Right cardiac atrium (tissue), 5 donors: ENCODE measurements at places on chromosomes 1 and 21.
A peak's percentile ranks its signal among the peaks of the same experiment; 100 is the strongest.

DNA sequence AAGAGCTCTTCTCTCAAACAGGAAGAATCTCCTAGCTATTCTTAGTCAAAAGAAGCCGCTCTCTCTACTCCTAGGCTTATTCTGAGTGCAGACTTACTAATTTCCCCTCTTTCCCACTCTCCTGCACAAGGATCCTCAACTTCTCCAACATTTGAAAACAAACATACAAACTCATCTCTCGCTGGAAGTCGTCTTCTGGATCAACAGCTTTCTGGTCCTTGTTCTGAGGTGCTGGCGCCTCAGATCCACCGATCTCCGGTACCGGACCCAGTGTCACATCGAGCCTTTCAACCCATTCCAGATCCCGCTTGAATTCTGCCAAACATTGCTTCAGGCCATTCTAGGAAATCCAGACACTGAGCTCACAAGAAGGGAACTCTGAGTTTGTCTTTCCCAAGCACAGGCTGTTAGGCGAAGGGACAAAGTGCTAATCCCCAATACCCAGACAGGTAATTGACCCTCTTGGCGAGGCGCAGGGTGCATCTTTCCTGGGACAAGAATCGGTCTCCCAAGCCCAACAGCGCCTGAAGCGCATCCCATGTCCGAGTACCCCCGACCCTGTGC, 696 bp downstream of the EBNA1BP2 start:
- DNase-seq, result no peak

DNA sequence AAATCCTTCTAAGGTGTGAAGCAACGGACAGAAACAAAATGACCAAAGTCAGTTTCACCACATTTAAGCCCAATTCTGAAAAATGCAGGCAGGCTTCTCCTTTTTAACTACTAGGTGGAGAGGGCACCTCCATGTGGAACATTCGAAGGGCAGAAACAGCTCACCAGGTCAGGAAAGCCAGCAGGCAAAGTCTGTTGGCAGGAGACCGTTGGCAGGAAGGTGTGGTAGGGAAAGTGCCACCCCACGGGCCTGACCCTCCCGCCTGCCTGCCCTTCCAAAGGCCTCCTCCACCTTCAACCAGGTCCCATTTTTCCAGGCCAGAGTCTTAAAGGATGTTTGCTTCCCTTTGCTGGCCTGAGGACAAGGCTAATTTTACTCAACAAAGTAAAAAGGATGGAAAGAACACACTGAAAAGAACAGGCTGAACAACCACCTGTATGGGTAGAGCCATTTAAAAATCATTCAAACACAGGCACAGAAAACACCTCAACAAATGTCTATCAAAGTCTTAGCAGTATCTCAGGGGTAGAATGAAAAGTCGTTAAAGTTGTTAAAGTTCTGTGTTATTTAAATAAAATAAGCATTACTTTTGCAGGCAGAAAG, 26.4 kb downstream of the CAPZB start:
- DNase-seq, result no peak

DNA sequence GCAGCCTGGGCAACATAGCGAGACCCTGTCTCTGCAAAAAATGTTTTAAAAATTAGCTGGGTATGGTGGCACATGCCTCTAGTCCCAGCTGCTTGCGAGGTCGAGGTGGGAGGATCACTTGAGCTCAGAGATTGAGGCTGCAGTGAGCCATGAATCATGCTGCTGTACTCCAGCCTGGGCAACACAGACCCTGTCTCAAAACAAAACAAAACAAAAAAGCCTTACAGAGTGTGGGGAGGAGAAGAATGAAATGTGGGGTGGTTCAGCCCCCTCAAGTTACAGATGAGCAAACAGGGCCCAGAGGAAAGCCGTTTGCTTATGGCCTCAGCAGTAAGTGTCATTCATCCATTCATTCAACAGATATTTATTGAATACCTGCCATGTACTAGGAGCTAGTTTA, 40.7 kb downstream of the RPS6KA1 start:
- DNase-seq, result no peak

GRCh38 chr1:119052267-119052666, 64.1 kb upstream of the TBX15 start:
- DNase-seq, result no peak

DNA sequence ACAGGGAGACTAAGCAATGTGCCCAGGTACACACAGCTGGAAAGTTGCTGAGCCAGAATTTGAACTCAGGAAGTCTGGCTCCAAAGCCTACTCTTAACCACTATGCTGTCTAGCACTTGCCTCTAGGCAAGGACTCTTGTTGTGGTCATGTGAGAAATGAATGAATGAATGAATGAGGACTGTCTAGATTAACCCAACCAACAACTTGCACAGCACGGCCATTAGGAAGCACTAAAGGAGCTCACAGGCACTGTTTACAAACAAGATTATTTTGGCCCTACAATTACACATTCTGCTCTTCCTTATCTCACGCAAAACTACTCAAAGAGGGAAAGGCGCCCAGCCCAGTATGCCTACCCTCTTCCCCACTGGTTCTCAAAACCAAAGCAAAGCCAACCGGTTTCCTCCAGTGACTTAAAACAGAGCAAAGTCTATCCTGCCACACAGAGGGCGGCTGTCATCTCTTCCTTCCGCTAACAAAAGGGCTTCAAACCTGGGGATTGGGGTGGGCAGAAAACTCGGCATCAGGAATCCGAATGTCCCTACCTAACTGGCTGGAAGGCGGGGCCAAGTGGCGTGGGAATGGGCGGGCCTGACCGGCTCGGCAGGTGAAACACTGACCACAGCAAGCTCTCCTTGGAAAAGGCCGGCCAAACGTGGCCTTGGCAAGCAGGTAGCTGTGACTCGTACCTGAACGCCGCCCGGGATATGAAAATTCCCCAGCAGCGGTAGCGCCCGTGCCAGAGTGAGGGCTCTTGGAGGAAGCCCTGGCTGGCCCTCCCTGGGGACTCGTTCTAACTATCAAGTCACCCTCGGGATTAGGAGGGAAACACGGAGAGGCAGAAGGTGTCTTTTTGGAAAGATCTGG, 948 bp downstream of the STK40 start:
- peak; percentile 77 for DNase-seq

GRCh38 chr1:30415171-30415940, 308.0 kb downstream of the MATN1 start:
- no peak for DNase-seq

DNA sequence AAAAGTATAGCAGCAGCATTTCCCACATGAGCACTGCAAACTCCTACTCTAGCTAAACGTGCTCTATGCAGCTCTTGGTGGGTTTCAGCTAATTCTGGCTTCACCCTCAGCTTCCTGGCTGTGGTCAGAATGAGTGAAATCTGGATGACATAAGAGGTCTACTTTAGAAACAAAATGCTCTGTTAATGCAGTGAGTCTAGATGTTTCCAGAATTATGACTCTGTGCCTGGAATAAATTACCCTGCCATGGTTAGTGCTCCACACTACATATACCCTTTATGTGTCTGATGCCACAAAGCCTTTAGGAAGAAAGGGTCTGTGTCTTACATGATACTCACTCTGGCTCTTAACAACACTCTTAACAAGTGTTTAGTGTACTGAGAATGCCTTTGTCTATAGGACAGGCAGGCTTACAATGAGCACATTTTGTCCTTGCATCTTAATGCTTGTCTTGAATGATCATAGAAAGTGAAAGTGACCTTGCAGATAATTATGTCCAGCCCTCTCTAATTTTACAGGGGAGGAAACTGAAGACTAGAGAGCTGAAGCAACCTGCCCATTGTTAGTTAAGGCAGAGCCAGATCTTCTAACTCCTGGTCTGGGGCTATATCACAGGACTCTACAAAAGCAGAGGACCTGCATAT, 9.2 kb downstream of the S100A10 start:
- DNase-seq, result no peak

GRCh38 chr1:58724483-58724882, 24.6 kb upstream of the MYSM1 start:
- DNase-seq, result no peak

- peak; percentile 64 for DNase-seq
Observed at GRCh38 chr1:24369199-24369598, 44.4 kb downstream of the STPG1 start.

DNA sequence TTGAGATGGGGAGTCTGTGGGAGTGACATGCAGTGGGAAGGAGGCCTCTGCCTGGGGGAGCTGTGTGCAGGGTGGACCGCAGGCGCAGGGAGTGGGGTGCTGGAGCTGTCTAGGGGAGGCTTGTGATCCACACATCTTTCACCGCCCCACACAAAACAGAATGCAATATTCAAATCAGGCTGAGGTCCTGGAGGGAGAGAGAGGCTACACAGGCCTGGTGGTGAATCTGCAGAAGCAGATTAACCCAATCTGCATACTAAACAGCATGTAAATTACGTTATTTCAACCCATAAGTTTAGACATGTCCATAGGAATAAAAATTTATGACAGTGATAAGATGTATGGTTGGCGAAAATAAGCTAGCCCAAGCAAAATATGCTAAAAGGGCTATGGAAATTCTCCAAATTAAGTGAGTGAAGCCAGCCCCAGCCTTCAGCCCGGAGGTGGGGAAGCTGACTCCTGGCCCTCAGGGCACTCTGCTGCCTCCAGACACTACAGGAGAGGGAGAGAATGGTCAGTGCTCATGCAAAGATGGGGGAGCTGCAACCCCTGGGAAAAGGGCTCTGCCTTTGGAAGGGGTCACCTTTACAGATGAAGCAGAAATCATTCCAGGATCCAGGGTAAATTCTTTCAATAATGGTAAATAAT, 156.2 kb upstream of the CTTNBP2NL start:
- no peak for DNase-seq

DNA sequence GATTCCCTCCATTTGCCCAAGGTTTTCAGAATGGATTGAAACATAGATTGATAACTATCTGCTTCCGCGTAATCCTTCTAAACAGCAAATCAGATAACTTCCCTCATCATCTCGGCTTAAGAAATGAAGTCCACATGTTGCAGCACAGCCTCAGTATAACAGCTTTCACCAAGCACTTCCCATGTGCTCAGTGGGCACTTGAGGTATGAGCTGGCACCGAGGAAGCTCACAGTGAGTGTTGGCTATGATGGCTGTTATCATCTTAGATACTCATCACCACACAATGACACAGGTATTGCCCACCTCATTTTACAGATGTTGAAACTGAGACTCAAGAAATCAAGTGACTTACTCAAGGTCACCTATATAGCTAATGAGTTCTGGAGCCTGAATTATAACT, 43.2 kb downstream of the RCSD1 start:
- DNase-seq, result no peak

- DNase-seq, result no peak
Observed at GRCh38 chr21:32940079-32941014, 85.4 kb upstream of the OLIG2 start.

DNA sequence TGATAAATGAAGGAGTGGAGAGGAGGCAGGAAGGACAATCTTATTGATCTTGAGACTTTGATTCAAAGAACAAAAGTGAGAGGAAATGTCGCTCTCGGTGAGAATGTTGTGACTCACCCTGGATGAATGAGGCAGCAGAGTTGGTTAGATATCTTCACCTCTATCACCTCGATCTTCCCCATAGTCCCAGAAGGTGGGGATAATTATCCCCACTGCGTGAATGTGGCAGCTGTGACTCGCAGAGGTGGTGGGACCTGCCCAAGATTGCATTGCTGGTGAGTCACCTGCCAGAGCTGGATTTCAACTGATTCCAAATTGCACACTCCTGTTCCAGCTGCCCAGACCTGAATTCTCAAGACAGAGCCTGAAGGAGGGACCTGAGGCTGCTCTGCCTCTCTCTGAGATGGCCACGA, 105.0 kb downstream of the MATN1 start:
- no peak for DNase-seq

DNA sequence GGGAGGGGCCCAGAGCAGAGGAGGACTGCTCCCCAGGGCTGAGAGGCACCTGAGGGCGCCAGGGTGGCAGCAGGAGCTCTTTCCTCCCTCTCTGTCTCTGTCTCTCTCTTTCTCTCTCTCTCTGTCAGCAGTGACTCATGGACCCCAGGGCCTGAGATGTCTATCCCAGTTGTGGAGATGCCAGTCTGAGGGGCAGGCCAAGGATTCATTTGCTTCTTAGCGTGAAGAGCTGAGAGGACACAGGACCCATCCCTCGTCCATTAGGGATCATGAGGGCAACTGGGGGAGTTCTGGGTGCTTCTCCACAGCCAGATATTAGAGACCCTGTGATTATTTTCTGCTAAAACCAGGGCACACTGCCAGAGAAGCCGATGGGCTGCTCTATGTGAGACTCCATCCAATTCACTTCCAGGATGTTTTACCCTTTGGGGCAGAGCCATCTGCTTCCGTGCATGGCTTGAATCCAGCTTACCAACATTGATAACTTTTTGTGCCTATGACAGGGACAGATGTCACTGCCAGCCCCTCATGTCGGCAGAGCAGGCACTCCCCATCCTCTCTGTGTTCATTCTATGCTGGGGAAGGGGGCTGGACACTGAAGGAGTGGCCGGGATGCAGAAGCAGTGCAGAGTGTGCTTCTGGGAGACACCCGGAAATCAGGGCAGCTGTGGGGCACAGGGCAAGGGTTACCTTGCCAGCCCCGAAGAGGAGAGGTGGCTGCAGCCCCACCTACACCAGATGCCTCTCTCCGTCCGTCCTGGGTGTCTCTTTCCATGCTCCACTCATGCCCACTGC, 4.1 kb upstream of the PCBP3 start:
- peak; percentile 26 for DNase-seq

GRCh38 chr1:98769162-98769561, 107.6 kb downstream of the SNX7 start:
- DNase-seq, result no peak

GRCh38 chr1:206725109-206725963, 40.6 kb downstream of the MAPKAPK2 start:
- peak; percentile 52 for DNase-seq

- no peak for DNase-seq
Observed at GRCh38 chr1:93033785-93034184, 45.3 kb upstream of the MTF2 start.
